GDM1 (cell line): ENCODE measurements at places on chromosomes 5 and 9.

GRCh38 chr5:54902791-54903473 is 82.5 kb downstream of the ESM1 start:
- peak; percentile 1 for DNase-seq

GRCh38 chr5:134100283-134101091 is 14.0 kb upstream of the TCF7 start:
- DNase-seq = no peak

GRCh38 chr5:1442222-1443145 is 2.8 kb downstream of the SLC6A3 start:
- DNase-seq = no peak

DNA sequence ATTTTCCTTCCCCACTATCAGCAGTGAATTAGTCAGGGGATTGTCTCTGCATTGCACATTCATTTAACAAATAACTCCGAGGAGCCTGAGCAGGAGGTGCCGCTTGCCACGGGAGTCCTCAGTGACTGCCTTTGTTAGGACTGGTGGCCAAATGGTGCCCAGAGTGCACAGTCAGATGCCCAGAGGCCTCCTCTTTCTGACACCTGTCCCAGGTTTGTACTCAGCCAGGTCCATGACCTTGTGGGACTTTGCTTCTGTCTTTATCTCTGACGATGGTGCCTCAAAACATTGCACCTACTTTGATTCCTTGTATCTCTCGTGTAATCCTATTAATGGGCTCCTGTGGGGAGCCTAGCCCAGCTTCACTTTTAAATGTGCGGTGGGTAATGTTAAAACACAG is 4.3 kb downstream of the SRD5A1 start:
- no peak for DNase-seq

DNA sequence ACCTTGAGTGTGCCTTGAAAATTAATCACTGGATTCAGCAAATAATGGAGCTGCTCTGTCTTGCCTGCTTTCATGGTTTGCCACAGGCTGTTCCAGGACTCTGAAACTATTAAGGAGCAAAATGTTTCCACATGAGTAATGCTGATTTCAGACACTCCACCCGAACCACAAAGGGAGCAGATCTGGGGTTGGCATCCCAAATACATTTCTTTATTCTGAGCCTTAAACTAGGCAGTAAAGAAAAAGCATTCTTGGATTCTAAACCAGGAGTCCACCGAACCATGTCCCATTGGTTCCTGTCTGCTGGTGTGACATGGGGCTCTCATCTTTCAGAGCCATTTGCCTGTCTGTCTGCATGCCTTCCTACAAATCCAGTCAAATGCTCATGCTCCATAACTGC is 10.1 kb upstream of the C1QTNF3 start:
- DNase-seq = no peak

GRCh38 chr9:14066831-14067230 is 247.1 kb downstream of the NFIB start:
- DNase-seq = no peak

GRCh38 chr5:61245486-61245885 is 83.2 kb upstream of the SMIM15 start:
- DNase-seq = no peak

GRCh38 chr5:100446879-100447430 is 88.2 kb upstream of the FAM174A start:
- no peak for DNase-seq

DNA sequence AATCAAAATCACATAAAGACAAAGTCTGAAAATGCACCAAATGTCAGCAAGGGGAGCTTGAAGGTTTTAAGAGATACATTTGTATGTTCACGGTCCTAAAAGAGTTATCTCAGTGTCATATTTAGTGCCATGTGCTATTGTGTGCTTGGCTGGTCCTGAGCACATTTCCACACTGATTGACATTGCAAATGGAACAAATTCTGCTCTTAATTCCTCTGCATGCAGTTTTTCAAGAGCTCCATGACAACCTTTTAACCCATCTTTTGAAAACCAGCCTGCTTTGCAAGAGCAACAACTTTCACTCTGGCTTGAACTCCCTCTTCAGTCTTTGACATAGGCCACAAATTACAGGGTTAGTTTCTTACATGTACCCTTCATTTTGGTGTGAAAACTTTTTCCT is 175.4 kb upstream of the ACTBL2 start:
- DNase-seq = no peak

DNA sequence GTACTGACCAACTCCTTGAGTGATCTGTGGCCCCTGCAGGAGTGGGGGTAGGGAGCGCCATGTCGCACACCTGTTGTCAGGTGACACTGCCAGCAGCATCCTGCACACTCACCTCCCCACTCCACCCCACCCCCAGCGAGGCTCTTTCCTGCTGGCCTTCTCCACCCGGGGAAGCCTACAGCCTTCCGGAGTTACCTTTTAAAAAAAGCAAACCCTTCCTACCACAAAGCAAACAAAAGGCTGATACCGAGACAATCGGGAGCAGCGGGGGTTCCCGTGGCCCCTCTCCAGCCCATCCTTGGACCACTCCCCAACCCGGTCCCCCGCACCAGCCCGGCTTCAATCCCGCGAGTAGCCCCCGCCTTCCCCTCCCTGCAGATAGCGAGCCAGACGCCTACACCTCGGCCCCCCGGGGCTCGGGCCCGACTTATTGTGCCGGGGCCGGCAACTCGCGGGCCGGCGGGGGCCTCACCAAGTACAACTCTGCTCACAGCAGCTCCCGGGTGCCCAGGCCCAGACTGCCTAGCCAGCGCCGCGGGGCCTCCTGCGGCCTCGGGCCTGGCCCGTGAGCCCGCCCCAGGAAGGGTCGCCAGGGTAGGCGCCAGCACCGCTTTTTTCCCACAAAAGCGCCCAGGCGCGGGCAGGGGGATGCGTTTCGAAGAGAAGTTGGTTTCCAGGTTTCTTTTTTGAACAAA is 724 bp downstream of the MACROH2A1 start:
- DNase-seq = no peak

DNA sequence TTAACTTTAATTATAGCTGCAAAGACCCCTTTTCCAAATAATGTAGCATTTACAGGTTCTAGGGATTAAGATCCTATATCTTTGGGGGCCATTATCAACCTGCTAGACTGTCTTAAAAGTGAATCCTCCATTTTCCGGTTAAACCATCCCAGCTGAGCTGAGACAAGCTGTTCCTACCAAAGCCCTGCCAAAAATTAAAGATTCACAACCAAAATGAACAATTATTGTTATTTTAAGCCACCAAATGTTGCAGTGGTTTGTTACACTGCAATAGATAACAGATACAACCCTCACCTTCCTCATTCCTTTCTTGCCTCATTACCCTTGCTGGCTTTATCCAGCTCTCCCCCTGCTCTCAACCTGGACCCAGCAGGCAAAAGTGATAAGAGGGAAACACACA is 343.4 kb downstream of the CDK5RAP2 start:
- DNase-seq = no peak

DNA sequence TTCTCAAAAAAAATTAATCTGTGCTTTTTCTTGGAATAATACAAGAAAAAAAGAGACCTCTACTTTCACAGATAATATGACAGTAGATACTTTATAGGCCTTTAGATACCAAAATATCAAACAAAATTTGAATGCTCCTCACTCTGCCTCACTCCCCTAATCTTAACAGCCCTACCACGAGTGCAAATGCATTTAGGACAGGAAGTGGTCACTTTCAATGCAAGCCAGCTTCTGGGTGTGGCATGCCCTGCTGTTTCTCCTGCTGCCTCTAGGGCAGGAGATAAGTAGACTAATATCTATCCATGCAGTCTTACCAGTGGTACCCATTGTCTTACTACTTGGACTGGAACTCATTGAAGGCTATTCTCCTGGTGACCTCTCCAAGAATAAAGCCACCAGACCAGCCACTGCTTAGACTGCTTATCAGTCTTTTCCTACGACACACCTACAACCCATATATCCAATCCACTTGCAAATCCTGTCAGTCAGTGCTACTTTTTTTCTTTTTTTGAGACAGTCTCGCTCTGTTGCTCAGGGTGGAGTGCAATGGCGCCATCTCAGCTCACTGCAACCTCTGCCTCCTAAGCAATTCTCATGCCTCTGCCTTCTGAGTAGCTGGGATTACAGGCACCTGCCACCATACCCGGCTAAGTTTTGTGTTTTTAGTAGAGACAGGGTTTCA is 23.0 kb downstream of the FRRS1L start:
- no peak for DNase-seq

DNA sequence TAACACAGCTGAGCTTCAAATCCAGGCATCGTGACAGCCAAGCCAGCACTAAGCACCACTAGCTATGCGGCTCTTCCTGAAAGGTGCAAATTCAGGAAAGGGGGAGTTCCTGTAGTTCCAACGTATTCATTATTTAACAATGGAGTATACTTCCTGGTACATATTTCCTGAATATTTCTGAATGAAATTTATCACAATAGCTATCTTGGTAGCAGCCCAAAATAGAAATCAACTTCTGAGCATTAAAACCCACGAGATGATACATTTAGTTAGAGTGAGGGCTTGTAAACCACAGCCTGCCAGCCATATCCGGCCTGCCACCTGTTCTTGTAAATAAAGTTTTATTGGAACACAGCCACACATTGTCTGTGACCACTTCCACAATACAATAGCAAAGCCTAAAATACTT is 109.7 kb upstream of the RETREG1 start:
- peak; percentile 33 for DNase-seq

- DNase-seq = no peak
Observed at GRCh38 chr9:72205513-72205912, 56.3 kb downstream of the GDA start.

DNA sequence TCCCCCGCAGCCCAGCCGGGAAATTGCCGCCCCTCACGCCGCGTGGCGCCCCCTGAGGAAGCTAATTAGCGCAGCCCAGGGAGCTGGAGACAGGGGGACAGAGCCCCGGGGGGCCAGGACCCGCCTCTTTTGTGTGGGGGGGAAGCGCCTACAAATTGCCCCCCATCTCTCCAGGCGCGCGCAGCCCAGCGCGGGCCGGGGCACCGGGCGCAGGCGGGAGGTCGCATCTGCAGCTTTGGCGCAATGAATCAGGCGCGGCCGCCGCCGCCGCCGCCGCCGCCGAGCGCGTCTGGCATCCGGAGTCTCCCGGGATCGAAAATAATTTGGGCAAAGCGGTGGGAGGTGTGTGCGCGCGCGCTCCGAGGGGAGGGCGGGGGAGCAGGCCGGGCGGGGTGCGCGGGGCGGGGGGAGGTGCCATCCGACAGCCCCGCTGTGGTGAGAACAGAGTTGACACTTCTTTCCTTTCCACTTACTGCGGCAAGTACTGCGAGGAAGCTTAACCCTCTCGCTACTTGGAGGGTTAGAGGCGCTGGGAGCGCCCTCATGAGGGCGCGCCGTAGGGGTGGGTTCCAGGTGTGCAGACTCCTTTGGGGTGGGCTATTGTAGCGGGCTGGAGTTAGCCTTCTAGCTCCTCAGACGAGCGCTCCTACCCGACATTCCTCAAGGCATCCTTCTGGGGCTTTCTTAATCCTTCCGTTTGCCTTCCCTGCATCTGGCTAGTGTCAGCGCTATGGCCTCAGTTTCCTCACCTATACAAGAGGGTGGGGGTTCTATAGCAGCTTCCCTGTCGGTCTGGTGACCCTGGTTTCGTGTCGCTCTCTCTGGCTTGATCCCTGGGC is 63.1 kb downstream of the CXXC5 start:
- DNase-seq = peak; percentile 65

DNA sequence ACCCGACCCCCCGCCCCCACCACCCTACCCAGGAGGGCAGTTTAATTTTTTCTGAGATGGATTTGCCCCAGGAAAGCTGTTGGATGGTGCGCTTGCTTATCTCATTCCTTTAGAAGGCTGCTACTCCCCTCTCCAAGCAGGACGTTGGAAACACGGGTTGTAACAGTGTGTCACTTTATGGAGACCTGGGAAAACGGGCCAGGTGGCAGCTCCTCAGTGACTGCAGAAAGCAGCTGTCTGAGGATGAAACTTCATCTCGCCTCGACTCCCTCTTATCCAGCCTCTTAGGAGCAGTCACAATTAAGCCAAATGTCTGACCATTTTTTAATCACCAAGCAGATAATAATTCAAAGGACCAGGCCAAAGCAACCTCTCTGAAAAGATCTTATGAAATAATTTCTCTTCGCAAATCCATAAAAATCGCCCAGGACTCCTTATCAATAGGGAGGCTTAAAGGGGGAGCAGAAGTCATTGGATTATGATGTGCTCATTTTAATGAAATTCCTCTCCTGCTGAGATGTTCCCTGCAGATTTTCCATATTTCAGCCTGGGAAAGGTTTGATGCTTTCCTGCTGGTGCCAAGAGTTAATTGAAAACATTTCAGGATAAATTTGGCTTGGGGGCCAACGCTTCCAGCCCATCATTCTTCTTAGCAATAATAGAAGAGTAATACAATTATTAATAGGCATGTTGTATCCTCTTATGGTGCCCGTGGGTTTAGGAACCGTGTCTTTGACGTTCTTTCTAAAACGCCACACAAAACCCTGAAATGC is 26.0 kb downstream of the GAS1 start:
- no peak for DNase-seq

GRCh38 chr5:118647587-118647986 is 340.8 kb downstream of the DTWD2 start:
- DNase-seq = no peak

GRCh38 chr5:168443533-168443932 is 42.7 kb upstream of the RARS1 start:
- no peak for DNase-seq

DNA sequence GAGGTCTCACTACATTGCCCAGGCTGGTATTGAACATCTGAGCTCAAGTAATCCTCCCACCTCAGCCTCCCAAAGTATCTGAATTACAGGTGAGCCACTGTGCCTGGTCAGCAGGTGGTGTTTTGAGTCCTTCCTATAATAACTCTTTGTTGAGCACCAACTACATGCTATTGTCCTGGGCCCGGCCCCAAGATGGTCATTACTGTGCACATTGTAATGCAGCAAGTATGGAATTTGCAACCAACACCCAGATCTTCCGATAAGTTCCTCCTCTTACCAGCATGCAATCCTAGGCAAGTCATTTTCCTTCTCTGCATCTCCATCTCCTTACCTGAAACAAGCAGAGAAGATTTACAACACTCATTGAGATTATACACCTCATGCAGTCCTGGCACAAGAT is 510.3 kb upstream of the KLF4 start:
- DNase-seq = no peak

- no peak for DNase-seq
Observed at GRCh38 chr5:135244620-135245021, 154.4 kb downstream of the MACROH2A1 start.

GRCh38 chr9:103798620-103799019 is 295.5 kb upstream of the SMC2 start:
- peak; percentile 11 for DNase-seq

DNA sequence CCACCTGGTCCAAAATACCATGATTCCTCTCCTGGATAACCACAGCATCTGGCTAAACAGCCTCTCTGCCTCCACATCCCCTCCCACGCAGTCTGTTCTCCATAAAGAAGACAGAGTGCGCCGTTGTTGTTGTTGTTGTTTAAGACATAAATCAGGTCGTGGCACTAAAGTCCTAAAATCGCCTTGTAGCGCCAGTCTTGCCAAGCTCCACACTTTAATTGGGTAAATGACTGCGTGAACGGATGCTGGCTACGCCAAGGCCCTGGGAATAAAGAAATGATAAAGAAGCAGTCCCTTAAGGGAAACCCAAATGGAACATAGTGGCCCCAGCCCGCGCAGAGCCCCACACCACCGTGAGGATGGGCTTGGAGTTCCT is 364 bp upstream of the SFXN1 start:
- no peak for DNase-seq
